ENCODE measurements at places on chromosomes 16 and 17. TPM values are rescaled to one million over a fixed set of nuclear protein-coding genes. Genes with fewer than 3 reads are reported as not detected.
A peak's percentile ranks its signal among the peaks of the same experiment; 100 is the strongest.

- DNase-seq = no peak
Observed at GRCh38 chr17:68863091-68863652, 92.0 kb downstream of the ABCA8 start.

DNA sequence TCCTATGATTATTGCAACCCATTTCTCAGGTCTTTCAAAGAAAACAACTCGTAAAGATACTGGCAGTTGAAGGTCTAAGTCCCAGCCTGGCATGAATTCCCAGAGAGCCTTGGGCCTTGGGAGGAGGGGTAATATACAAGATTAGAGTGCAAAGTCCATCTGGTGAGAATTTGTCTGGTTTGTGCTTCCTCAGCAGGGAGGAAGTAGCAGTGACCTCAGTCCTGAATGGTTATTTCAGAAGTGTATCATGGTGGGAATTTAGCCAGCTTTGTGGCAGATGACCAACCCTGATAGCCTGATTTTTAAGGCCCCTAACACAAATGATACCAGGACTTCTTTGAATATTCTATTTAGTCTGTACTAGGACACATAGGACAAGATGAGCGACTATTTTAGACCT lies 151.2 kb upstream of the TBX2 start:
- DNase-seq = peak; percentile 36

DNA sequence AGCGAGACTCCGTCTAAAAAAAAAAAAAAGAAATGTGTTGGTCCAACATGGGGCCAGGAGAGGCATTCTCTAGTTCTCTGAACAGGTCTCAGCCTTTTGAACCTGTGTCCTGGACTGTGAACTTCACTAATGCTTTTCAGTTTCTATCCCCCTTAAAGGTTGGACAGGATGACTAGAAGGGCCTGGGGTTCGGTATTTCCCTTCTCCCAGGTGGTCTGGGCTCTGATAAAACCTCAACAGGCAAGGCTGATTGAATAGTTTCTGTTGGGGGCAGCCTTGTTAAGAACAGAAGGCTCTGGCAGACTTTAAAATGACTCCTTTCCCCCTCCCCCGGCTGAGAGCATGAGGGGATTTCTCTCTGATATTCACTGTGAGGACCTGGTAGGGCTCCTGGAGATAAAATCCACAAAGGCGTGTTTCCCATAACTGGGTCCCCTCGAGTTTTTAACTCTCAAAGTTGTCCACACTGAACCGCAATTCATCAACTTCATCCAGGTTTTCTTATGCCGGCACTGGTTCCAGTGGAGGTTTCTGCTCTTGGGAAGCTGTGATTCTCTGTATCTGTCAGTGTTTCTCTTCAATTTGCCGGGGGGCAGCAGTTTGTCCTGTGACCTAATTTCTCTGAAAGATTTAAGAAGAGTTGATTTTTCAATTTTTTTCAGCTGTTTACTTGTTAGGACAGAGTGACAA lies 91.3 kb downstream of the METRNL start:
- DNase-seq = peak; percentile 20

GRCh38 chr17:80769936-80770625 lies 221.6 kb upstream of the CHMP6 start:
- no peak for DNase-seq

DNA sequence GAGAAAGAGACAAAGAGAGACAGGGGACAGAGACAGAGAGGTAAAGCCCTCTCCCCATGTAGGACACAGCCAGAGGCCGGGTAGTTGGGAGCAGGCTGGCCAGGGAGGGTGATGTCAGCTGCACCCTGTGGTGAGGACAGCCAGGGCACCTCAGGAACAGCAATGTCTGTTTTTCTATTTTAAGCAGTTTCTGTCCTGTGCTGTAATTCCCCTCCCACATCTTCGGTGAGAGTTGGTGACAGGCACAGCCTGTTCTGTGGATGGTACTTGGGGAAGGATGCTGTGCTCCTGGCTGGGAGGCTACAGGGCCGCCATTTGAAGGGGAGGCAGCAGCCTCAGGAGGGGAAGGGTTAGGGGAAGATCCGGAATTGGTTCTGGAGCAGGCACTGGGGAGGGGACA lies 163.5 kb downstream of the SDK2 start:
- DNase-seq = no peak

DNA sequence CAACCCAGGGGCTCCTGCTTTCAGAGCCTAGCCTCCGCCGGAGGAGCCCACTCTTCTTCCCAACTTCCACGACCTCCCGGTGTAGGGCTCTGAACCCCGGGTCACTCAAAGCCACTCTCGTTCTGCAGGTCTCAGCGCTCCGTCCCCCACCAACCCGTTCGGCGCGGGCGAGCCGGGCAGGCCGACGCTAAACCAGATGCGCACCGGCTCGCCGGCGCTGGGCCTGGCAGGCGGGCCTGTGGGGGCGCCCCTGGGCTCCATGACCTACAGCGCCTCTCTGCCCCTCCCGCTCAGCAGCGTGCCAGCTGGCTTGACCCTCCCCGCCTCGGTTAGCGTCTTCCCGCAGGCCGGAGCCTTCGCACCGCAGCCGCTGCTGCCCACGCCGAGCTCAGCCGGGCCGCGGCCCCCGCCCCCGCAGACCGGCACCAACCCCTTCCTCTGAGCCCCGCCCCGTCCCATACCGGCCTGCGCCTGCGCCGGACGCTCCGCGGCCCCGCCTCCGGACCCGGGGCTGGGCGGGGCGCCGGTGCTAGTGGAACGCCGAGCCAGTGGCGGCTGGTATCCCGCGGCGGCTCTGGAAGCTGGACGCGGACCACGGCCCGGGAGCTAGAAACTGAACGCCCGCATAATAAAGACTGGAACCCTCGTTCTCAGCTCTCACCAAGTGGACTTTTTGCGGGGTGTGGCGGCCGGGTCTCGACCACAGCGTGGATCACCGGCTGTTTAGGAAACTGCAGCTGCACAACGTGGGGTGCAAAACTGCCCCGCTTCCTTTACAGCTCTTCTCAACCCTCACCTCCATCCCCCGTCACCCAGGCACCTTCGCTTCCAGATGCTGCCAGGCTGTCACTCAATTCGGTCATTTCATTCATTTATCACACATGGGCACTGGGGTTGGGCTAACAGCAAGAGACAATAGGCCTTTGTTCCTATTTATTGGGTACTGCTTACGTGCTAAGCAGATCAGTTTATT lies 5.0 kb upstream of the SPATA20 start:
- DNase-seq = peak; percentile 100

DNA sequence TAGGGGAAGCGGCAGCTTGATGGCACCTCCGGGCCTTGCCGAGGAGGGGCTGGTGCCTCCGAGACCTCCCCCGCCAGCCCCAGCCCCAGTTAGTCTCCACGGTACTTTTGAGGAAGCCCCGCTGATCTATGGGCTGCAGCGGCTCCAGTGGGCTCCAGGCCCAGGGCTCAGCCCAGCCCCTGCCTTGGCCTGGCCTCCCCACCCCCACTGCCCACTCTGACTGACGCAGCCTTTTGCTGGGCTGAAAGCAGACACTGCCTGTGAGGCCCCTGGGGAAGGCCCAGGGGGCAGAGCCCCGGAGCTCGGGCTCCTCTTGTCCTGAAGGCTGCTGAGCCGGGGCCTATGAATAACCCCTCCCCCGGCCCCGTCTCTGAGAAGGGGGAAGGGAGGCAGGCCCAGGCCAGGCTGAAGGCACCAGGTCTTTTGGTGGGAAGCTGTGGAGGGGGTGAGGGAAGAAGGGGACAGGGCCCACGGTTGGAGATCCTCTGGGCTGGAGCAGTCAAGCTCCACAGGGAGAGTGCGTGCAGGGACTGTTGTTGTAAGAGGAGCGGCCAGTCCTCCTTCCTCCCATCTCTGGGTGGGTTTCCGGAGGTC lies 7.5 kb upstream of the SMTNL2 start:
- no peak for DNase-seq

DNA sequence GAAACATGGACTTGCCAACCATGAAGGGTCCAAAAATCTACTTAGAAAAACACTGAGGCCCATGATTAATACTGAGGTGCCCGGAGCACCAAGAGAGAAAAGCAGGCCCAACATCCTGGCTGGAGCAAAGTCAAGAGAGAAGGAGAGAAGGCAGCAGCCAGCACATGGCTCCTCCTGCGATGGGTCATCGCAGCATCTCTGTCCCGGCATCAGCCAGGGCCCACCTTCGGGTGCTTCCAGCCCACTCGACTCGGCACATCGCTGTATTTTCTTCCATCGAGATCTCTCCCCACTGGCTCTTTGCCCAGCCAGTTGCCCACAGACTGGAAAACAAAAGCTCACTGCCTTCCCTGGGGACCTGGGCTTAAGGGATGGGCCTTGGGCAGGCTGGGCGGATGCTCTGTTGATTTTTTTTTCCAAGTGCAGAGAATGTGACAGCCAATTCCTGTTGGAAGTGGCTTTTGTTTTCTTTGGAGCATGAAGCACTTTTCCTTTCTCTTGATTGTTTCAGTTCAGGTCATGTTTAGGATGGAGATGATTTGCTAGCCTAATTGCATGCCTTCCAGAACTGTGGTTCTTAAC lies 58.1 kb downstream of the CYB5B start:
- DNase-seq = no peak

DNA sequence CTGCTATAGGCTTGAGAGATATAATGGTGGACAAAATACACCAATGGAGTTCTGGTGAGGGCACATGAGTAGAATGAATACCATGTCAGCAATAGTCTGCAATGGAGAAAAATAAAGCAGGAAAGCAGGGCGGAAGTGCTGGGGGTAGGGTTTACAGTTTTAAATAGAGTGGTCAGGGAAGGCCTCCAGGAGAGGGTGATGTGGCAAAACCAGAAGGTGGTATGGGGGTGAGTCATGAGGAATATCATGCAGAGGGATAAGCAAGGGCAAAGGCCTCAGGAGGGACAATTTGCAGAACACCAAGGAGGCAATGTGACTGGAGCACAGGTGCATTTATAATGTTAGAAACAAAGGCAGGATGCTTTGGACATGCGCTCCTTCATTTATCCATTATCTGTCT lies 102.0 kb downstream of the ITFG1 start:
- DNase-seq = no peak

The NSRP1 gene
- 10.8 TPM for polyA plus RNA-seq

DNA sequence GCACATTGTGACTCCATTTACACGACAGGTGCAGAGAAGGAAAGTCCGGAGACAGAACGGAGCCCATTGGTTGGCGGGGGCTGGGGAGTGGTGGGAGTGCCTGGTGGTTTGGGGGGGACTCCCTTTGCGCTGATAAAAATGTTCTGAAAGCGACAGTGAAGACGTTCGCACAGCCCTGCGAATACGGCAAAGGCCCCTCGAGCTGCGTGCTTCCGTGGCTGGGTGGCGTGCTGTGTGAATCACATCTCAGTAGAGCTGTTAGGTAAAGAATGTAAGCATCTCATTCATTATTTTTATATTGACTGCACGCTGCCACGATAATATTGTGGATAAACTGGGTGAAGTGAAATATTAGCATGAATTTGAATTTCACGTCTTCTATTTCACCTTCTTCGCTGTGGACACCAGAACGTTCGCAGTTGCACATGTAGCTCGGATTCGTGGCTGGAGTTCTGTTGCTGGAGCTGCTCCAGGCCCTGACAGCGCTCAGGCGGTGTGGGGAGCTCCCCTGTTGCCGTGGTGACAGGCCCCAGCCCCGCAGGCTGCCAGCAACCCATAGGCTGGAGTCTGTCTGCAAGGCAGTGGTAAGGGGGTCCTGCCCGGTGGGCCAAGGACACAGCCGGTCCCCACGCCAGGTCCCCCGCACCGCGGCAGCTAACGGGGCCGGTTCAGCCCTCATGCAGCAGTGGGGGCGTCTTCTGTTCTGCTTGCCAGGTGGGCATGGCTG lies 44.6 kb downstream of the SOX8 start:
- no peak for DNase-seq

The KCNJ18 gene
- not detected for polyA plus RNA-seq

DNA sequence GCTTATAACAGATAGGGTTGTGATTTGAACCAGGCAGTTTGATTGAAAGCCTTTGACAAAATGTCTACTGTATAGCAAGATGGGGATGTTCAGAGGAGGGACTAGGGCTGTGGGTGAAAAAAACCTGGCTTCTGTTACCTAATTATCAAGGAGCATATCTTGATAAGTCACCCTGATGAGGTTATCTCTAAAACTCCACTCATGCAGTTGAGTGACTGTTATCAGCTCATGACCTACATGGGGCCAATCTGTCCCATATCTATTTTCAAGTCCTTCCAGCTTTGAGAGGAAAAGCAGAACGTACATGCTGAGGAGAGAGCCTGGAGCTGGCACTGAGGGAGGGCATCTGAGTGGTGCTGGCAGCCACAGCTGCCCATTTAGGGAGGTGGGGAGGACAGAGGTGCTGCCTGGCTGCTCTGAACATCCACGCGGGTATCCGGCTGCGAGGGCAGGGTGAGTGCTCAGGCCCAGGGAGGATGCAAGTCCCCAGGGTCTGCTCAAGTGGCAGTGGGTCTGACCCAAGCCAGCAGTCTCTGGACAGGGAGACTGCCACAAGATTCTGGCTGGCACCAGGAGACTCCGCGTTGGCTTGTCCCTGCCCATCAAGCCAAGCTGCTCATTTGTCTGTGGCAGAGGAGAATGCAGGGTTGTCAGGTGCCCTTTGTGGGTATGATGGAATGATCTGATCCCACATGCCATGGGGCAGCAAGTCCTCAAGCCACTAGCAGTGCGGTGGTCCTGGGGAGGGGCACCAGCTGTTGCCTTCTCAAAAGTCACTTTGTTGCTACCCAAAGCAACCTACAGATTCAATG lies 29.2 kb downstream of the ATPAF2 start:
- peak; percentile 66 for DNase-seq

The USP31 gene
- 2.8 TPM for polyA plus RNA-seq

DNA sequence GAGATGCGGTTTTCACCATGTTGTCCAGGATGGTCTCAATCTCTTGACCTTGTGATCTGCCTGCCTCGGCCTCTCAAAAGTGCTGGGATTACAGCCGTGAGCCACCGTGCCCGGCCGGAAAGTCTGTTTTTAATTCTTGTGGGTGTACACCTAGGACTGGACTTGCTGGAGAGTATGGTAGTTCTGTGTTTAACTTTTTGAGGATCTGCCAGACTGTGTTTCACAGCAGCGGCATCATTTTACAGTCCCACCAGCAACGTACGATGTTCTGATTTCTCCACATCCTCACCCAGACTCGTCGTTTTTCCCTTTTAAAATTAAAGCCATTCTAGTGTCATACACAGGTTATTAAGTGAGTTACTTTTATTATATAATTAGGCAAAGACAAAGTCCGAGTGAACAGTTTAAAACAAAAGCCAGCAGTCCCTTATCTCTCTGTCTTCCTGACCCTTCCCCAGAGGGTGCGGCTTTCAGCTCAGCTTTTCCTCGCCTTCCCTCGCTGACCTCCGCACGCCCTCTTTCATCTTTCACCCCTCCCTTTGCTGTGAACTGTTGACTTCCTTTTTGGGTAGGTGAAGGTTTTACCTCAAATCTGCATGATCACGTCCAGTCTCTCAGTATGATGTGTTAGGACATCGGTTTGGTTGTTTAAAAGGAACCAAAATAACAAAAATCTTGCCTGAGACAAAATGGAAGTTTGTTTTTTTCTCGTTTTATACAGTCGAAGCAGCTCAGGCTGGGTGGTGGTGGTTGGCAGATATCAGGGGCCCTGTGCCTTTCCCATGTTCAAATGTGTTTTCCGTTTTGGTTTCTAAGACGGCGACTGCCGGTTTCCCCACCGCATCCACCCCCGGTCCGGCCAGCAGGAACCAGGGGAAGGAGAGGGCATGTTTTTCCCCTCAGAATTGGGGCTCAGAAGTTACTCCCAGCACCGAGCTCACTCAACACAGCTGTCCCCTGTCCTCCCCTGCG lies 18.0 kb downstream of the FAM234A start:
- DNase-seq = no peak

The UNC45B gene
- not detected for polyA plus RNA-seq
